HT-29 (cell line): ENCODE measurements at places on chromosomes 2 and 18.
A peak's percentile ranks its signal among the peaks of the same experiment; 100 is the strongest.

- DNase-seq: no peak
Observed at GRCh38 chr2:72689579-72690195, 136.1 kb downstream of the EXOC6B start.

DNA sequence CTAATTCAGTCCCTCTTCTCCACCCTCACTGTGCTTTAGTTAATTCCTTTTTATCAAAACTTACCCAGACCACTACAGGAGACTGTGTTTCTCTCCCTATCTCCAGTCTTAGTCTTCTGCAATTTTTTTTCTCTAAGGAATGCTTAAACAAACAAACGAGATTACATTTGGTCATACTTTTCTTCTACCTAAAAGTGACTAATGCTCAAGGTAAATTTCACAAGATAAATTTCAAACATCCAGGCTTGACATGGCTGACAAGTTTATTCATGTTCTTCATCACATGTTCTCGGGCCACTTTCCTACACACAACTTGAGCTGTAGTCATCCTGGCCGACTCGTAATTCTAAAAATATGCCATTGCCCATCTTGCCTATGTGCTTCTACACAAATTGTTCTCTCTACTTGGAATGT, 23.2 kb upstream of the ACSL3 start:
- peak; percentile 54 for DNase-seq

DNA sequence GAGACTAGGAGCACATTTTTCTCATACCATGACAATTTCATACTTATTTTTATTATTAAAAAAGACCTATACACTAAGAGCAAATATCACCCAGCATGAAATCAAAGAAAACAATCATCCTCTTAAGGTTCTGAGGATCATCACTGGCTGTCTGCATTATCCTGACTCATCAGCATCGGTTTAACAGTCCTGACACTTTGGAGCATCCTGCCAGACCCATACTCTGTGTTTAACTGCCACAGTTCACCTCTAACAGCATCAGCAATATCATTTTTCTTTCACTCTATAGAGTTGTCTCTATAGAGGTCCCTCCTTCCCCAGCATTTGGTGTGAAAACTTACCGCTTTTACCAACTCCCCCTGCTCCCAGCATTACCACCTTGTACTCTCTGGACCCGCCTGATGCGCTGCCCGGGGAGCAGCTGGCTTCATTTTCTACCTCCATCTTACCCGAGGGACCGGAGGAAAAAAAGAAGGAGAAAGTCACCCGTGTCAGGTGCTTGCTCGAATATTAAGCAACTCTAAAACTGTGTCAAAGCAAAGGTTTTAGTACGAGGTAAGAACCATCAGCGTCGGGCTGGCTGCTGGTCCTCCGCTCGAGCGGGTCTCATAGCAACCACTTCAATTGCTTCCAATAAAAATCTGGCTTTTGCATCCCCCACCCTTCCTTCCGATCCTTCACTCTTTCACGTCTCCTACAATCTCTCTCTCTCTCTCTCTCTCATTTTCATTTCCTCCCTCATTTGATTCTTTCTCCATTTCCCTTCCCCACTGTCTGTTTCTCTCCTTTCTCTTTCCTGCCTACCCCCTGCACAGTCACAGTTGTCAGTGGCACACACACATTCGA, at the start of gene RIT2:
Gene RIT2, minus strand, starts transcription at position 610 of the 846 bp plus-strand sequence.
- no peak for DNase-seq

DNA sequence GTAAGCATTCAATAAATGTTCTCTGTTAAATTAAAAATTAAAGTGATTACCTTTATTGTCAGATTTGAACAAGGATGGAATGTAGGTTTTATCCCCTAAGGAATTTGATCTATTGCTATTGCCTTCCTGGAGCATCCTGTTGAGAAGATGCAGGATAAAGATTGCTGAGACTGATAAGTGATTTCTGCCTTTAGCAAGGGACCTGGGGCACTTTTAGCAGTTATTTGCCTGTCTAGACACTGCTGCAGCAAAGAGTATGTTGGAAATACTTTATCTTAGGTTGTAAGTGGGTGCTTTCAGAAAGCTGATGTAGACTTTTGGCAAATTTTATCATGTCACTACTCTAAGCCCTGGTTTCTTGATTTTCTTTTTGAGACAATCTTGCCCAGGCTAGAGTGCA, 69.5 kb downstream of the FAM117B start:
- DNase-seq: no peak

GRCh38 chr2:132448771-132449170, 32.2 kb downstream of the GPR39 start:
- DNase-seq: peak; percentile 47
